ENCODE measurements at places on chromosomes 1 and 21. TPM values are rescaled to one million over a fixed set of nuclear protein-coding genes. Genes with fewer than 3 reads are reported as not detected.

Gene FCMR
- total RNA-seq, result not detected

DNA sequence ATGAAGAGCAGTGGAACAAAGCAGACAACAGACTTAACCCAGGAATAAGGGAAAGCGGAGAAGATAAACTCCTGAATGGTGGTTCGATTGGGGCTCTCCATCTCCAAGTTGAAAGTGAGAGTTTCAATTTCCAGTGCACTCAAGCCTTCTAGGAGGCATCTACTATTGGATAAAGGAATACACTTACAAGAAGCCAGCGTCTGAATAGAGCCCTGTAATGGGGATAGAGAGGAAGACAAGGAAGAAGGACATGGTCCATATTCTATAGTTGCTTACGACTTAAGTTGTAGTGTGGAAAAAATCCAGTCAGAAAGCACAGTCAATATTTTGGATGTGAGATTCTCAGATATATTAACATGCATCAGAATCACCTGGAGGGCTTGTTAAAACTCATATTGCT is at the start of gene OR6K2:
OR6K2 (minus strand) TSS at position 101 of the 400 bp plus-strand sequence; CDS start at position 101, 0 bp downstream.
- H3K36me3 ChIP-seq, result no peaks in the 10 kb centered on the region
- no peaks in the 10 kb centered on the region for H3K27me3 ChIP-seq
- no peaks in the 10 kb centered on the region for H3K4me1 ChIP-seq
- H3K27ac ChIP-seq, result no peak within 1 kb of the TSS
- no peak for DNase-seq

DNA sequence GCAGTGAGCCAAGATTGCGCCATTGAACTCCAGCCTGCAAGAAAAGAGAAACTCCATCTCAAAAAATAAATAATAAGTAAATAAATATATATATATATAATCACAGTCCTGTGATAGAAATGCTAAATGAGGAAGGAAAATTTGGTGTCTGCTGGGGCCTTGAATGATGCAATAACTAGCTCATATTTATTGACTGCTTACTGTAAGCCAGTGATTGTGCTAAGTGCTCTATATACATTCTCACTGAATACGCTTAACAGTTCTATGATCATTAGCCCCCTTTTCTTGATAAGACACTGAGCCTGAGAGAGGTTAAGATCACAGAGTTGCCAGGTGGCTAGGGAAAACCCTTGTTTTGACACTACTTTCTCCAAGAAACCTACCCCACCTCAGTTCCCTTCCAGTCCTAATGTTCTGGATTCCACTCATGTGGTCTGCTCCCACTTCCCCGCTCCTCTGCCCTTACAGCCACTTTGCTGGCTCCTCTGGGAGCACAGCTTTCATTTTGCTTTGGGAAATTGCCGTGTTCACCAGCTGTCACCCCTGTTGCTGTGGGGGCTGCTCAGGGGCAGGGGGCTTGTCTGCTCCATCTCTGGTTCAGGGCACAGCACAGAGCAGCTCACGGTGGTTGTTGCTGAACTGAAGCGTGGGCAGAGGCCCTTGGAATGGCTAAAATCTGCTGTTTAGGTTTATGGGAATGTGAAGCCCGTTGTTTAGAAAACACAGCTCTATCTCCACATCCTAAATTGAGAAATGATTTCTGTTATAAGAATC is 2.5 kb upstream of the BMP8A start:
- H3K36me3 ChIP-seq, result peaks cover 13% of the 10 kb centered on the region
- H3K4me1 ChIP-seq, result no peaks in the 10 kb centered on the region
- H3K27ac ChIP-seq, result no peak overlapping the region

- H3K4me3 ChIP-seq, result no peak overlapping the region
- no peaks in the 10 kb centered on the region for H3K27me3 ChIP-seq
- no peak overlapping the region for H3K27ac ChIP-seq
- H3K4me1 ChIP-seq, result no peaks in the 10 kb centered on the region
- DNase-seq, result no peak
Observed at GRCh38 chr1:25944986-25945385, 38.8 kb upstream of the STMN1 start.

DNA sequence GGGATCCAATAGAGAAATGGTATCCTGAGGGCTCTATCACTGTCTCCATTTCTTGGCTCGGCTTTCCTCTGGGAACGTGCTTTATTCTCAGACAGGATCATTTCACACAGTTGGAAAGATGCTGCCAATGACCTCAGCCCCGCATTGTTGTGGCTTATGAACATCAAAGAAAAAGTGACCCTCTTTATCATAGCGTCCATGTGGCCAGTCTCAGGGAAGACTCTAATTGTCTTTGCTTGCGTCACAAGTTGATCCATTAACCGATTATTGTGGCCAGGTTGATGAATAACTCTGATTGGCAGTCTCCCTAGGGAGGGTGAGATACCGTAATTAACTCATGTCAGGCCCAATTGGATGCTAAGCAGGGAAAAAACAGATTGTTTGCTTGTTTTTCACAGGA is 10.4 kb upstream of the TMEM9 start:
- H3K4me1 ChIP-seq, result no peaks in the 10 kb centered on the region
- no peak overlapping the region for H3K27ac ChIP-seq
- H3K4me3 ChIP-seq, result no peak overlapping the region
- no peaks in the 10 kb centered on the region for H3K27me3 ChIP-seq
- DNase-seq, result no peak

All from H1 (cell line).